Muscle of back (tissue), 13 donors: ENCODE measurements at places on chromosomes 4 and X. TPM values are rescaled to one million over a fixed set of nuclear protein-coding genes. Genes with fewer than 3 reads are reported as not detected.

DNA sequence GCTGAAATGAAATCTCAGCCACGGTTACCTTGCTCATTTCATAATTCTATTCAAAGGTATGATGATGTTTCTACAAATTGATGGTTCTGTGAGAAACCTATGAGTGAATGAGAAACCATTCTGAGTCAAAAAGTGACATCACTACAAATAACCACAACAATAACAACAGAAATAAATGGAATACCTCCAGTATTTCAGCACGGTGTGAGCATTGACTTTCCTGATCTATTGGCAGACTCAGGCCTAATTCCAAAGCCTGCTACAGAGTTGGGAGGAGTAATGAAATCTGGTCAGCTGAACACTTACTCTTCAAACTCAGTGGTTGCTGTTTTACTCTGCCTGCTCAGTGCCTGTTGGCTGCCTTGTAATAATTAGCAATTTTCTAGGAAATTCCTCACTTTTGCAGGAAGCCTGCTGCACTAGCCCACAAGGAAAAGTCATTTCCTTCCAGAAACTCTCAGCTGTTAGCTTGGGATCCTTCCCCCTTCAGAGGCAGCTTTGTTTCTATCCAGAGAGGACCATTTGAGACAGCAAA, 18.8 kb upstream of the SYNPO2 start:
- peak; percentile 25 for DNase-seq

DNA sequence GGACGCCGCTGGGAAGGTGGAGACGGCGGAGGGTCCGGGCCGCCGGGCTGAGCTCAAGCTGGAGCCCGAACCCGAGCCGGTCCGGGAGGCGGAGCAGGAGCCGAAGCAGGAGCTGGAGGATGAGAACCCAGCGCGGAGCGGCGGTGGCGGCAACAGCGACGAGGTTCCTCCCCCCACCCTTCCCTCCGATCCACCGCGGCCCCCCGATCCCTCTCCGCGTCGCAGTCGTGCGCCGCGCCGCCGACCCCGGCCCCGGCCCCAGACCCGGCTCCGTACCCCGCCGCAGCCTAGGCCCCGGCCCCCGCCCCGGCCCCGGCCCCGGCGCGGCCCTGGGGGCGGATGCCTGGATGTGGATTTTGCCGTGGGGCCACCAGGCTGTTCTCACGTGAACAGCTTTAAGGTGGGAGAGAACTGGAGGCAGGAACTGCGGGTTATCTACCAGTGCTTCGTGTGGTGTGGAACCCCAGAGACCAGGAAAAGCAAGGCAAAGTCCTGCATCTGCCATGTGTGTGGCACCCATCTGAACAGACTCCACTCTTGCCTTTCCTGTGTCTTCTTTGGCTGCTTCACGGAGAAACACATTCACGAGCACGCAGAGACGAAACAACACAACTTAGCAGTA, 483 bp downstream of the USP27X start:
- DNase-seq: no peak

GRCh38 chr4:185716577-185717376, 95.2 kb downstream of the SORBS2 start:
- DNase-seq: no peak

EDA gene
- polyA plus RNA-seq: 21.2 TPM

DNA sequence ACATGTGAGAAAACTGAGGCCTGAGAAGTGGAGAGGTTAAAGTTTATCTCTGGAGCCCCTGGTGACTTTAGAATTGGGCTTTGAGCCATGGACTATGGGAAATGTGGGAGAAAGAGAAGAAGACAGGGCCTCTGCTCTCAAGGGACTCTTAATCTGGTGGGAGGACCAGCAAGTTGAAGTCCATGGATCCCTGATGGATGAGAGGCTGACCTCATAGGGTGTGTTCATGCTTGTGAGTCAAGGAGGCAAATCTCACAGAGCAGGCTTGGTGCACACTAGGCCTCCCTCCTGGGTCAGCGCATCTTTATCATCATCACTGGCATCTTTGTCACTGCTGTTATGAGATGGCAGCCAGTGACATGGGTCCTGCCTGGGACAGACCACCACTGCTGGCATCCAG, 211.9 kb downstream of the AFAP1 start:
- no peak for DNase-seq

DNA sequence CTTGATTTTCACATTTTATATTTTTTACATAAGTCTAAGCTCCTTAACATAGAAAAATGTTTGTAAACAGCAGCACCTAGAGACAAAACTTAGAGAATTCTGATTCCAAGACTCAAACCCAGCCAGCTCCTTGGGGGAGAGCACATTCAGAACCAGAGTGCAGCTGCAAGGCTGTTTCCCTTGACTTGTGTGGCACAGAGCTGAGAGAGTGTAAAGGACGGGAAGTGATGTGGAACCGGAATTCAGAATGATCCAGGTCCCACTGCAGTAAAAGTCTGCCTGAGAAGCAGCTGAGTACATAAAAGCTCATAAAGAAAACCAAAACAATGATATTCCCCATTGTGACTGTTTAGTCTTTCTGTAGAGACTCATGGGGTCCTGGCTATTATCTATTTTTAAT, 713.8 kb downstream of the RAB28 start:
- peak; percentile 23 for DNase-seq

- DNase-seq: no peak
Measured at GRCh38 chr4:158102904-158103303, 69.9 kb downstream of the GASK1B start.

AWAT2 gene
- not detected for polyA plus RNA-seq

DNA sequence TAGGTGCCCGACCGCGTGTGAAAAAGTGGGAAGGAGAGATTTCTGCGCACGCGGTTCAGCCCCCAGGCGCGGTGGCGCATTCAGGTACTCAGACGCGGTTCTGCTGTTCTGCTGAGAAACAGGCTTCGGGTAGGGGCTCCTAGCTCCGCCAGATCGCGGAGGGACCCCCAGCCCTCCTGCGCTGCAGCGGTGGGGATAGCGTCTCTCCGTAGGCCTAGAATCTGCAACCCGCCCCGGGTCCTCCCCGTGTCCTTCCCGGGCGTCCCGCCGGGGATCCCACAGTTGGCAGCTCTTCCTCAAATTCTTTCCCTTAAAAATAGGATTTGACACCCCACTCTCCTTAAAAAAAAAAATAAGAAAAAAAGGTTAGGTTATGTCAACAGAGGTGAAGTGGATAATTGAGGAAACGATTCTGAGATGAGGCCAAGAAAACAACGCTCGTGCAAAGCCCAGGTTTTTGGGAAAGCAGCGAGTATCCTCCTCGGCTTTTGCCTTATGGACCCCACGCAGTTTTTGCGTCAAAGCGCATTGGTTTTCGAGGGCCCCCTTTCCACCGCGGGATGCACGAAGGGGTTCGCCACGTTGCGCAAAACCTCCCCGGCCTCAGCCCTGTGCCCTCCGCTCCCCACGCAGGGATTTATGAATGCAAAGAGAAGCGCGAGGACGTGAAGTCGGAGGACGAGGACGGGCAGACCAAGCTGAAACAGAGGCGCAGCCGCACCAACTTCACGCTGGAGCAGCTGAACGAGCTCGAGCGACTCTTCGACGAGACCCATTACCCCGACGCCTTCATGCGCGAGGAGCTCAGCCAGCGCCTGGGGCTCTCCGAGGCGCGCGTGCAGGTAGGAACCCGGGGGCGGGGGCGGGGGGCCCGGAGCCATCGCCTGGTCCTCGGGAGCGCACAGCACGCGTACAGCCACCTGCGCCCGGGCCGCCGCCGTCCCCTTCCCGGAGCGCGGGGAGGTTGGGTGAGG, 3.7 kb downstream of the SHOX start:
- peak; percentile 73 for DNase-seq

GRCh38 chr4:183611210-183611830, 47.7 kb downstream of the RWDD4 start:
- DNase-seq: no peak

- no peak for DNase-seq
Measured at GRCh38 chr4:47154816-47155370, 123.5 kb downstream of the GABRB1 start.

MTNR1A gene
- polyA plus RNA-seq: not detected

SH3D19 gene
- polyA plus RNA-seq: 39.5 TPM

USP17L25 gene
- not detected for polyA plus RNA-seq

GRCh38 chr4:99463566-99463965, 28.4 kb upstream of the ADH7 start:
- no peak for DNase-seq

DNA sequence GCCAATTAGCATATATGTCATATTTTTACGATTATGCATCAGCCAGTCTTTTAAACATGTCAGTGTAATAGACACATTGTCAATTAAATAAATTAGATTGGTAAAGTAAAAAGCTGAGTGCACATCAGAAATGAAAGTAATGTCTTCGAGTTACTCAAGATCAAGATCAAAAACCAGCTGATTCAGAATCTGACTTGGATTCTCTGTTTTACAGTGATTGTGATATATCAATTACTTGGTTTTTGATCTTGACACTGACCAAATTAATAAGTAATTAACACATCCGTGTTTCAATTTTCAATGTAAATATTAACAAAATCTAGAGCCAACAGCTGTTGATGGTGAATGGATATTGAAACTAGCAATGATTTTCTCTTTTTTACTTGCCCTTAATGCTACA, 311.6 kb downstream of the PDGFC start:
- no peak for DNase-seq

GRCh38 chrX:134406356-134407064, 53.5 kb upstream of the HPRT1 start:
- DNase-seq: no peak

DNA sequence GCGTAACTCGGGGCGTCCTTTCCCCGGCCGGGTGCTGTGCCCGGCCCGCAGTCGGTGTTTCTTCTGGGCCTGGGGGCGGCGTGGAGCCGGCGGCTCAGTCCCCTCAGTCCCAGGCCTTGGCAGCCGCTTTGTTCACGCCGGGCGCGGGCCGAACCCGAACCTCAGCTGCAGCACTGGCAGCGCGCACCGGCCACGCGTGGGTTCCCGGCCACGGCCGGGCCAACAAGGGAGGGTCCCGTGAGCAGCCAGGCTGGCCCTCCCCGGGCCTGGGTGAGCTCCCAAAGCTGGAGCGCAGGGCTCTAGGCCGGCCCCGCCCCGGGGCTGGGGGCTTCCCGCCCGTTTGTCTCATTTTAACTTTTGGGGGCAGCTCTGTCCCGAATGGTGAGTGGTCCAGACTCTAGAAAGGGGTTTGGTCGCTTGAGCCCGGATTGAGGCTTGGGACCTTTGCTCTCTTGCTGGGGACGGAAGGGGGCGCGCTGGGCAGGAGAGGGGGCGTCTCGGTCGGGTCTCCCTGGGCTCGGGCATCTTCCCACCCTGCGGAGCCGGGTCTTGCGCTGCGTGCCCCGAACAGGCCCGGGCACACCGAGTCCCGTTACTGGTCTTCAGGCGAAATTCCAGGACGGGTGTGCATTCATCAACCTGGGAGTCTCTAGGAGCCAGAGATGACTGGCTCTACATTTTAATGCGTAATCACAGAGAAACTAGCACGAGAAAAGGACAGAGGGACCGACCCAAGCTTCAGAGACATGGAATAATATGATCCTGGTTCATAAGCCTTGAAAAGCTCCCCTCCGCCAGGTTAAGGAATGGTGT, 177.1 kb downstream of the CBR4 start:
- peak; percentile 86 for DNase-seq

SPIN2B gene
- 10.4 TPM for polyA plus RNA-seq

DNA sequence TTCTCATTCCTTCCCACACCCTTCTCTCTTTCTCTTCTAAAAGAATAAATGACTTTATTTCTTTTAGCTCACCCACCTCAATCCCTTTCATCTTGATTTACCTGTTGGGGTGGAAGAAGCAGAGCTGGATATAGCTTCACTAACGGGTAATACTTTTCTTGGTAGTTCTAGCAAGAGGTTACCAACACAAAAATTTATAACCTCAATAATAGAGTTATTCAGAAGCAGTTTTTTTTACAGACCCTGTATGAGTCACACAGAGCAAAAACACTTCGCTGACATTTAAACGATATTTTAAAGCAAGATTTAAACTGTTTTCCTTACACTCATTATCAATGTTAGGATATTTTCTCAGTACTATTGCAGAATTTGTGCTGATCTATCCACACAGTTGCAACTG, 42.4 kb downstream of the CBLL2 start:
- no peak for DNase-seq

DNA sequence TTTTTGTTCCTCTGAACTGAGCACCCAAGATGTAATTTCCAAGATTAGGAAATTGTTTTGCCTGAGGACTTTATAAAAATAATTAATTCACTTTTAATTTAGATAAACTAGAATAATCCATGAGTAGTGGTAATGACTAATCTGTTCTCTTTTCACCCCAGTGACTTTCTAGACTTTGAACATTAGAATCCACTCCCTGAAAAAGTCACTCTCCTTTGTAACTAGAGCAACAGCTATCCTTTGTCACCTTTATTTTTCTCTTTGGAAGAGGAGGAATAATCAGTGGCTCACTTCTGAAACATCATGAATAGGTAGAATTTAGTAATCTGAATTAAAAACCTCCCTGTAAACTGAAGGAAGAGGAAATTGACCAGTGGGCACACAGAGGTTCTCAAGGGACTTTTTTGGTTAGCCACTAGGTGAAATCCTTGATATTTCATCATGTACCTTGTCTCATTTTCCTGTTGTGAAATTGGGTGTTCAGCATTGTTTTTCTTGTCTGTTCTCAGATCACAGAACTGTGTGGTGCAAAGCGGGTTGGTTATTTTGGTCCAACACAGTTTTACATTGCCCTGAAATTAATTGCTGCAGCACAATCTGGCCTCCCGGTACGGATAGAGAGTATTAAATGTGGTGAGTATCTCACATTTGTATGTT, 59.4 kb downstream of the REPS2 start:
- DNase-seq: no peak

DNA sequence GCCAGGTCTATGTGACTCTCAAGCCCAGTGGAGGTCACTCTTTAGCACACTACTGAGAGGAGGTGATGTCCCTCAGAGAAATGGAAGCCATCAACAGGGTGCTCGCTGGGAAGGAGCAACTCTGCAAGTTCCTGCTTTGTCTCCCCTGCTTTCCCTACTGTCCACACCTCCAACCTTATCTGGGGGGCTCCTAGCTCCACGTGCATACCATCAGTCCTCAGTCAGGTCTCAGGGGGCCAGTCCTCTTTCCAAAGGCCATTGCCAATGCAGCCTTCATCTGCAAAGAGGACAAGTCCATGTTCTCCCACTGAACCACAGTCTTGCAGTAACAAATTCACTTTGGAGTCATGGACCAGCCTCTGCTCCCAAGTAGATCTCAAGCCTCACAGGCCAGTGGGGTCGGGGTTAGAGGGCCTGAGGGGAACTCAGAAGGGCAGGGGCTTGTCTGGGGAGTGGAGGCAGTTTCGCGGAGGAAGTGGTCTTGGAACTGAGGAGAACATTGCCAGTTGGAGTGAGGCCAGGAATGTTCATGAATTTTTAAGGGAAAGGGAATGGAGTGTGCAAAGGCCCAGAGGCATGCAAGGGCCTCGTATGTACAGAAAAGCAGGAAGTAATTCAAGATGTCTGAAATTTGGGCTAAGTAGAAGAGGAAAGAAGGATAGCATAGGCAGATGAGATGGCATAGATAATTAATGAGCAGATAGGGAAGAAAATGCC, 8.9 kb downstream of the RTL5 start:
- no peak for DNase-seq

DNA sequence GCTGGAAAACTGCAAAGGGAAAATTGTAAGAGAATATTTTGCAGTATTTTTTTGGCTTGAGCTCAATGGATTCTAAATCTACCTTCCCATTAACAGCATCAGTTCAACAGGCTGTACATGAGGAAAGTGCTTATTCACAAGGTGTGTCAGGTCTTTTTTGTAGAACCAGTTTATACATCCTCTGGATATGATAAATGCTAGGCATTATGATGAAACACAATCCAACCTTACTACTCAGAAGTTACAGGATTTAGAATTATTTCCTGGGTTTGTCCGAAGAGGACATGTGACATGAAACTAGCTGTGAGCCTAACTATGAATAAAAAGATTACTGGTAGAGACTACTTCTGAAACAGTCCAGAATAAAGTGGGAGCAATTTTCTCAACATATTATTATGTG, 49.5 kb downstream of the ATXN3L start:
- no peak for DNase-seq
